ENCODE measurements at places on chromosomes 5 and 9.

- no peak for DNase-seq
These were observed 23.4 kb upstream of the SLC6A19 start for GRCh38 chr5:1177826-1178528.

- no peak for DNase-seq
These were observed 72.0 kb downstream of the SEMA4D start for GRCh38 chr9:89425921-89426383.

DNA sequence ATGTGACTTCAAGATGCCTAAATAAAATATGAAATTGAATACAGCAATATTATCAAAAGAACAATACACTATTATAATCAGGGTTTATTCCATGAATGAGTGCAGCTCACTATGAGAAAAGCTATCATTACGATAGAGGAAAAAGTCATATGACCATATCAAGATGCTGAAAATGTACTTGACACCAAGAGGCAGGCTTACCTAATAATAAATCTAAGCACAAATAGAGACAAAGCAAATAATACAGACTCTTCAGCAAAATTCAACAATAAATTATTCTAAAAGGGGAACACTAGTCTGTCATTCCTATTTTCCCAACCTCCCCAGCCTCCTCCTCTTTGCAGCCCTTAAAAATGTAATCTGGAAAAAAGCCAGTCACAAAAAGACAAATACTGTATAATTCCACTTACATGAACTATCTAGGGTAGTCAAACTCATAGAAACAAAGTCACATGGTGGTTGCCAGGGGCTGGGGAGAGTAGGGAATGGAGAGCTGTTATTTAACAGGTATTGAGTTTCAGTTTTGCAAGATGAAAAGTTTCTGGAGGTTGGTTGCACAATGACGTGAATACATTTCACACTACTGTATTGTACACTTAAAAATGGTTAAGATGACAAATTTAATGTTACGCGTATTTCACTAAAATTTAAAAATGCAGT is 148.4 kb downstream of the NFIB start:
- DNase-seq, result no peak

GRCh38 chr5:131423056-131423455 is 159.2 kb downstream of the CDC42SE2 start:
- no peak for DNase-seq

DNA sequence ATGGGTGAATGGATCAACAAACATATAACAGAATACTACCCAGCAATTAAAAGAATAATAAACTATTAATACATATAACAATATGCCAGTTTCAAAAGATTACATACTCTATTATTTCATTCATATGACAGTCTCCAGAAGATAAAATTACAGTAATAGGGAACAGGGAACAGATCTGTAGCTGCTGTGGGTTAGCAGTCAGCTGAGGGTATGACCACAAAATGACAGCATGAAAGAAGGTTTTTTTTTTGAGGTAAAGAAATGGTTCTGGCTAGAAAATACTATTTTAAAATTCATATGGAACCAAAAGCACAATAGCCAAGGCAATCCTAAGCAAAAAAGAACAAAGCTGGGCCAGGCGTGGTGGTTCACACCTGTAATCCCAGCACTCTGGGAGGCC is 73.0 kb upstream of the NR5A1 start:
- no peak for DNase-seq

DNA sequence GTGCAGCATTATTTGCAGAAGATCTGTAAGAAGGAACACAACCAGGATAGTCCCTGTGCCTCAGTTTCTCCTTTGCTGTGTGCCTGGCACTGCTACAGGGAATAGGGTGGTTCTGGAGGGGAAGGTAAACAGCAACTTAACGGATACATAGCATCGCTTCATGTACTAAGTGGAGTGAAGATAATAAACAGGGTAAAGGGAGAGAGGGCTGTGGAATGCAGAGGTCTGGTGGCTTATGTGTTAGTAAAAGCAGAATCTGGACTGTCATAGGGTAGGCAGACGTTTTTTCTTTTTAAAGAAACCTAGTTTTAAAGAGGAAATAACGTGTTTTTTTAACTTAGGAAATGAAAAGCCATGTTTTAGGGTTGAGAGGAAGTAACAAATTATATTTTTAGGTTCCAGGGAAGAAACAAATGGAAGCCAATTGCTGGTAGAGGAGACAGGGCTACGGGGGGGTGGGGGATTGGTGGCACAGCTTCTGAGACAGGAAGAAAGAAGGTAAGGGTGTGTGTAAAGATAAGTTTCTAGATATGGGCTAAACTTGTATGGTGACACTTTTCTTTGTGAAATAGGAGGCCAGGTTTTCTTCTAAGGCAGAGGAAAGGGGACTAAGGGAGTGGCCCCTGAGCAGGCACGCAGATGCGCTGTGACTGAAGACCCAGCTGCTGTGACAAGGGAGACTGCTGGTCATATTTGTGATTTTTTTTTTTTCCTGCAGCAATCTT is 1.3 kb downstream of the GNG10 start:
- no peak for DNase-seq

Measured in AG09309 (cell line).